SK-N-MC (cell line): ENCODE measurements at places on chromosomes 2 and 18.

GRCh38 chr2:221283896-221284545 lies 288.1 kb downstream of the EPHA4 start:
- DNase-seq = no peak

- no peak for DNase-seq
Measured at GRCh38 chr2:177313162-177313781, 48.7 kb upstream of the NFE2L2 start.

DNA sequence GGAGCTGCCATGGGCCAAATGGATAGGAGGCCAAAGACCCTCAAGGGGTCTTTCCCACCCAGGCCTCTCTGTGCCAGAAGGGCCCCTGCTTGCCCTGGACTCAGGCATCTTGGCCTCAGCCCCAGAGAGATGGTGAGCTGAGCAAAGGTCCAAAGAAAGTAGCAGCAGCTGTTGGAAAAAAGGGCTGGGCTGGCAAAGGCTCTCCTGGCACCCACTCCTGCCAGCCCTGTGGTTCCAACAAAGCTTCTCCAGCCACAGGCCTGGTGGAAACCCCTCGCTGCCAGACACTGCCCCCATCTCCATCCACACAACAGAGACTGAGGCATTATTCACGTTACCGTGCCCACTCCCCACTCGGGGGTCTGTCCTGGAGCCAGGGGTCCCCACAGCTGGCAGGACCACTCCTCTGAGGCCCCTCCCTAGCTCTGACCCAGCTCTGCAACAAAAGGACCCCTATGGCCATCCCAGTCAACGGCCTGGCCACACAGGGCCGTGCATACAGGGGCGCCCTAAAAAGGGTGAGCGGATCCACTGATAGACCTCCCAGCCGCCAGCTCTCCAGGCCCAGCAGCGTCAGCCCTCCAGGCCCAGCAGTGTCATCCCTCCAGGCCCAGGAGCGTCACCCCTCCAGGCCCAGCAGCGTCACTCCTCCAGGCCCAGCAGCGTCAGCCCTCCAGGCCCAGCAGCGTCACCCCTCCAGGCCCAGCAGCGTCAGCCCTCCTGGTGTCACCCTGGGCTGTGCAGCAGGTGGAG lies 10.1 kb downstream of the BIN1 start:
- DNase-seq = no peak

- DNase-seq = no peak
Measured at GRCh38 chr2:231780123-231780908, 766 bp downstream of the PDE6D start.

GRCh38 chr18:1648712-1649111 lies 744.0 kb downstream of the ADCYAP1 start:
- no peak for DNase-seq

- DNase-seq = no peak
Measured at GRCh38 chr2:127463155-127463991, 45.1 kb downstream of the PROC start.

DNA sequence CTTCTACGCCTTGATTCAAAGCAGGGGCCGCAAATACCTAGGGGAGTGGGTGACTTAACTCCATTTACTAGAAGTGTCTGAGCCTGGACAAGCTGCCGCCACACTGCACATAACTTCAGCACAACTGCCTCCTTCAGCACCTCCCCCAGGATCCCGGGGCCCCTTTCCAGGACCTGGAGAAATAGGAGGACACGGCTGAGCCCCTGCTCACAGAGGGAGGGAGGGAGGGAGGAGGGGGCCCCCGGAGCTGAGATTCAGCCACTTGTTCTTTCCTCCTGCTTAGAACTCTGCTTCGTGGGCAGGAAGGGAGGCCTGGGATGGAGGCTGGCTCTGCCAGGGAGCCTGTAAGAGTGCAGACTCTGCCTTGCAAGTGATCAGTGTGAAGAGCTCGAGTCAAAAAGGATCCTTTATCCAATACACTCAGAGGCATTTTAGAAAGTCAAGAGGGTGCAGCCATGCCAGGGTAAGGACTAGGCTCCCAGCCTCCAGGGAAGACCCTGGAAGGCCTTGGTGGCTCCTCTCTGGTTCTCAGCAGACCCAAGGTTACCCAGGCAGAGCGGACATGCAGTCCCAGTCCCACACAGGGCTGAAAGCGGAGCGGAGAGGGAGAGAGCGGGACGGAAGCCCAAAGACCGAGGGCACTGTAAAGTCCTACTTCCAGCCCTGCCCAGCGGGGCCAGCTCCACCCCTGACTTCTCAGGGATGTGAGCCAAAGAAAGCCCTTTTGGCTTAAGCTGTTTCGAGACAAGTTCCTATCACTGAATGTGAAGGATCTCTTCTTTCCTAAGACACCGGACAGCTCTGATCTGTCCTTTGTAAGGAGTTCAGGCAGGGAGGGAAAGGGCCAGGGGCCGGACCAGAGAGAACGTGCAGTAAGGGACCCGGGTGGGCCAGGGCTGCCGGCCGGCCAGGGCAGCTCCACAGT lies 8.6 kb upstream of the ARMC9 start:
- DNase-seq = no peak

- DNase-seq = no peak
Measured at GRCh38 chr2:237223201-237223861, 137.6 kb downstream of the COPS8 start.

DNA sequence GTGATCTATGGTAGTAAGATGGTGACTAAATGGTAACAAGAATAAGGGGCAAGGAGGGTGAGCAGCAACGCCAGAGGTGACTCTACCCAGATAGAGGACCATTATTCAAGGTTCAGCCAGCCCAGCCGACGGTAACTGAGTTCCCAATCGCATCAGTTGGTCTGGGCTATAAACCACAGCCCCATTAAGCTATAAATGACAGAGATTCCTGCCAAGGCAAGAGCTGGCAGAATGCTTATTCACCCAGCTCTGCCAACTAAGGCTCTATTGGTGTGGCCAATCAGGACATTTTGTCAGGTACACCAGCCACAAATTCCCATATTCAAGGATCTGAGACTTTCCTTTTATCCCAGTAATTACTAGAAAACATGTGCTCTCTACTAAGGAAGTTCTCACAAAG lies 3.6 kb downstream of the CHN1 start:
- DNase-seq = no peak

GRCh38 chr2:207704671-207705070 lies 6.8 kb upstream of the CCNYL1 start:
- DNase-seq = no peak

DNA sequence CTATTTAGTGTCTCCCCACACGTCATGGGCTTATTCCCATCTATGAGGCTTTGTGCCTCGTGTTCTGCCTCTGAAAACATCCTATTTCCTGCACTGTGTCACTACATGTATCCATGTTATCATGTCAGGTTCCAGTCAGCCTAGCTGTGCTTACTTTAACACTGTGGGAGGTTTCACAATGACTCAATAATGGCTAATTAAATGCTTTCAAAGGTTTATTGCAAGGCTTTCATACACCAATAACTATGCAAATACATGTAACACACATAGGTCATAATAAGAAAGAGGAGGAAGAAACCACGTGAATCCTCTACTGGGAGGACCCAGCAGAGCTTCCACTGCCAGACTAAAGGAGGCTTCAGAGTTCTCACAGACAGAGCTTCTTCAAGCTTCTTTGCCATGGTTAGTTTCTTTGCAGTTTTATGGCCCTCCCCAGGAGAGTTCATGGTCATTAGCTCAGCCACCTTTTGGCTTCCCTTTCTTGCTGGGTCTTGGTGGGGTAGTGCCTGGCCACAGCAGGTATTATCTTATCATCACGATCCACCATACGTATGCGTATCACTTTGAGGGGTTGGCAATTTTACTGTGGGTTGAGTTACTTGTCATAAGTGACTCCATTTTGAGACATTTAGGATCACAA lies 5.1 kb upstream of the COLEC12 start:
- DNase-seq = no peak

DNA sequence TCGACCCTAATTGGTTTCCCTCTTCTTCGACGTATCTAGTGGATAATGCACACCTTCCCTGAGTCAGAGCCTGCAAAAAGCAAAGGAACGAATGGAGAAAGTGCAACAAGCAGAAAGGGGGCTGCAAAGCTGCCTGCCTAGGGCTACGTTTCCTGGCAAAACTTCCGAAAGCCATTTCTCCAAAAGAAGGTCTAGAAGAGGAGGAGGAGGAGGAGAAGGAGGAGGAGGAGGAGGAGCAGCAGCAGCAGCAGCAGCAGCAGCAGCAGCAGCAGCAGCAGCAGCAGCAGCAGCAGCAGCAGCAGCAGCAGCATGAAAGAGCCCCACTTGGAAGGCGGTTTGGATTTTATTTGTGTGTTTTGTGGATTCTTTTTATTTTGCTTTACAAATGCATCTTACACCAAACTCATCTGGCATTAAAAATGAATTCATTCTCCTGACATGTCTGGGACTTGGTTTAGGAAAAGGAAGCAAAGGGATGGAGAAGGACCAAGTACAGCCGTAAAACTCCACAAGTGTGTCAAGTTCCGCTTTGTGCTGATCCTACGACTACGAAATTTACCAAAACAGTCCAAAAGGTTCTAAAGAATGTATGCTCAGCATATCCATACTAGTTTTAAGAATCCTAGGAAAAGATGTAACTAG lies 2.0 kb downstream of the TCF4 start:
- DNase-seq = no peak

DNA sequence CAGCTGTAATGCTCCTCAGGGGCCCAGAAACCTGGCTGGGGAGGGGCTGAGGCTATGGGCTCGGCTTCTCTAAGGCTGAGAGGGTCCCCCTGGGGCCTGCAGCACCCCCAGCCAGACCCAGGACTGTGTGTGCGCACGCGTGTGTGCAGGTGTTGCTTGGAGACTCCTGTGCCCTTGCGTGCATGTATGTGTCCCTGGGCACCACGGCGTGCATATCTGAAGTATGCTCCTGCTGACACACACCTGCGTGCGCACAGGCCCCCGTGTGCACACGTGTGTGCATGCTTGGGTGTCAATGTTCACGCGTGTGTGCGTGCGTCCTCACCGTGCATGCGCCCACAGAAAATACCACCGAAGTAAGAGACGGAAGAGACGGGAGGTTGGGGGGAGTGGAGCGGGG lies 14.9 kb upstream of the ECEL1 start:
- DNase-seq = no peak

- DNase-seq = no peak
Measured at GRCh38 chr2:79716266-79716665, 203.4 kb downstream of the CTNNA2 start.

GRCh38 chr2:106886916-106887758 lies 1.2 kb upstream of the ST6GAL2 start:
- no peak for DNase-seq

DNA sequence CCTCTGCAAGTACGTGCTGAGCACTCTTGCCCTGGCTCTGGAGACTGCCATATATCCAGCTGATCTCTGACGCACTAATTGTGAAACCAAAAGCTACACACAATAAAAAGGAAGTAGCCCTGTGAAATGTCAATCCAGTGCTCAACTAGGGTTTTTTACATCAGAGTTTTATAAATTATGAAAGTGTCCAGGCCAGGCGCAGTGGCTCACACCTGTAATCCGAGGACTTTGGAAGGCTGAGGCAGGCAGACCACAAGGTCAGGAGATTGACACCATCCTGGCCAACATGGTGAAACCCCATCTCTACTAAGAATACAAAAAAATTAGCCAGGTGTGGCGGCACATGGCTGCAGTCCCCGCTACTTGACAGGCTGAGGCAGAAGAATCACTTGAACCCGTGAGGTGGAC lies 24.5 kb upstream of the PEX13 start:
- DNase-seq = no peak

- no peak for DNase-seq
Measured at GRCh38 chr2:227996366-227996765, 124.9 kb downstream of the DAW1 start.

- DNase-seq = no peak
Measured at GRCh38 chr18:8513249-8513648, 96.0 kb upstream of the RAB12 start.

DNA sequence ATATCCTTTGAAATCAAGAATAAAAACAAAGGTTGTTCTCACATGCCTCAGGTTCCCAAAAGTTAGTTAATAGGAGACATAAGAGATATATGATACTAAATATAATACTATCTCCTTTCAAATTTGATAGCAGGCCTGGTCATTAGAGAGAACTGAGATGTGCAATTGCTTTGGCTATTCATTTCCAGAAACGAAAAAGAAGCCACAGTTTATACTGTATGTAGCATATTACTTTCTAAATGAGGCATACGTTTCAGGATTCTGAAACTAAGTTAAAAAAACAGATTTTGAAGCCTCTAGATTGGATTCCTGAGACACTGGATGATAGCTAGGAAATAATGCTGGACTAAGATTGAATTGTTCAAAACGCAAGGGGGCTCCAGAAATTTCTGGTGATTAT lies 7.1 kb downstream of the PPP1R1C start:
- no peak for DNase-seq

DNA sequence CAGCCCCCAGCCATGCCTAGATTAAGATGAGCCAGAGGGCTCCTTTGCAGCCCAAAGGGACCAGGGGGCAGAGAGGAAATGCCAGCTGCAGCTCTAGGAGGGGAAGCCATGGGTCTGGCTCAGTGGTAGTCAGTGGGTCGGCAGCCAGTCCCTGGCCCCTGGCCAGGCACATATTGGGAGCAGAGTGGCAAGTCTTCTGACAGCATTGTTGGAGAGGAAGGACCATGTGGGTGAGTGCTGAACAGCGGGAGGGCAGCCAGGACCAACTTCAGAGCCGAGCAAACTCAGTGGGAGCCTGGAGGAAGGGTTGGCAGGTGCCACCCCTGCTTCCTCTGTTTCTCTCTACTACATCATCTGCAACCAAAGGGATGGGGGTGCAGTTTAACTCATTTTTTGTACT lies 140.5 kb upstream of the PELI1 start:
- no peak for DNase-seq

GRCh38 chr18:36813101-36813775 lies 15.6 kb downstream of the TPGS2 start:
- no peak for DNase-seq

- no peak for DNase-seq
Measured at GRCh38 chr18:31506024-31506742, 8.2 kb downstream of the DSG2 start.

- no peak for DNase-seq
Measured at GRCh38 chr2:234091432-234091879, 41.0 kb downstream of the SPP2 start.

GRCh38 chr2:68994864-68995263 lies 18.1 kb upstream of the ANTXR1 start:
- no peak for DNase-seq

DNA sequence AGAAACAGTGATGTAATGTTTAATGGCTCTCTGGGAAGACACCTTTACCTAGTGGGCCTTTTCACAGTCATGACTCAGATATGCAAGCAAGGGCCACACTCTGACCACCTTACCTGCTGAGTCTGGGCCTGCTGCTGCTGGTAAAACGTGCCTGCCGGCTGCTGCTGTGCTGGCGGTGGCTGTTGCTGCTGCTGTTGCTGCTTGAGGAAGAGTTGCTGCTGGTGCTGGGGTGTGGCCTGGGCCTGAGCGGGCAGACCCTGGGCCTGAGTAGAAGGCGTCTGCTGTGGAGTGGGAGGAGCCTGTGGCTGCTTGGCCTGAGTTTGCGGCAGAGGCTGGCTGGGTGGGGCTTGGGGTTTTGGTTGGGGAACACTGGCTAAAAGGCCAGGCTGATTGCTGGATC lies 81.6 kb upstream of the NFU1 start:
- no peak for DNase-seq

DNA sequence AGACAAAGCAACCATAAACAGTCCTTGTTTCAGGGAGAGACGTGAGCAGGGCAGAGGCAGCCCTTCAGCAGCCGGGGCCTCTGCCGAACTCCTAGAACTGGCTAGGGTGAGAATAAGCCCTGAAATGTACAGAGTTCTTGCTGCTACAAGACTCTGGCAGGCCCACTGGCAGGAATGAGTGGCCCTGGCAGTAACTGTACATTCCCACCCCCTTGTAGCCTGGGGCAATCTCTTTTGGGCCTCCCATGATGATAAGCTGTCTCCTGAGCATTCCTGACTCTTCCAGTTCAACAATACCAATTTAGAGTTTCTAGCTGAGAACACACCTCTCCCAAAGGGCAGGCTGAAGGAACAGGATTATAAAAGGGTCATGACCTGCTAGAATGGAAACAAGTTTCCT lies 54.3 kb downstream of the HAUS1 start:
- no peak for DNase-seq
